ENCODE measurements at places on chromosomes 2 and 18. TPM values are rescaled to one million over a fixed set of nuclear protein-coding genes. Genes with fewer than 3 reads are reported as not detected.

The ZNF142 gene
- polyA plus RNA-seq, result 12.8 TPM

The FEV gene
- polyA plus RNA-seq, result not detected

The NTSR2 gene
- polyA plus RNA-seq, result 0.05 TPM

The DNAH7 gene
- 0.28 TPM for polyA plus RNA-seq

The PPP4R1 gene
- 41.8 TPM for polyA plus RNA-seq

The CHMP1B gene
- polyA plus RNA-seq, result 46.0 TPM

The TEX44 gene
- polyA plus RNA-seq, result not detected

The MPP4 gene
- 0.10 TPM for polyA plus RNA-seq

The SCN7A gene
- polyA plus RNA-seq, result 11.1 TPM

The GDF7 gene
- polyA plus RNA-seq, result 0.79 TPM

The SPATA3 gene
- not detected for polyA plus RNA-seq

The ATP8B1 gene
- 20.1 TPM for polyA plus RNA-seq

The HRH4 gene
- 0.05 TPM for polyA plus RNA-seq

The UGT1A10 gene
- polyA plus RNA-seq, result not detected

The FAP gene
- polyA plus RNA-seq, result 2.2 TPM

The SMYD1 gene
- 0.06 TPM for polyA plus RNA-seq

The CRYGD gene
- not detected for polyA plus RNA-seq

The SH3RF3 gene
- polyA plus RNA-seq, result 12.6 TPM

The SRD5A2 gene
- 2.4 TPM for polyA plus RNA-seq

The AAMP gene
- polyA plus RNA-seq, result 139 TPM

The CIB4 gene
- polyA plus RNA-seq, result not detected

The CASP10 gene
- polyA plus RNA-seq, result 3.4 TPM

The DHRS9 gene
- polyA plus RNA-seq, result 0.54 TPM

The IL1R1 gene
- 72.7 TPM for polyA plus RNA-seq
